ENCODE measurements at places on chromosomes 3 and 15.

DNA sequence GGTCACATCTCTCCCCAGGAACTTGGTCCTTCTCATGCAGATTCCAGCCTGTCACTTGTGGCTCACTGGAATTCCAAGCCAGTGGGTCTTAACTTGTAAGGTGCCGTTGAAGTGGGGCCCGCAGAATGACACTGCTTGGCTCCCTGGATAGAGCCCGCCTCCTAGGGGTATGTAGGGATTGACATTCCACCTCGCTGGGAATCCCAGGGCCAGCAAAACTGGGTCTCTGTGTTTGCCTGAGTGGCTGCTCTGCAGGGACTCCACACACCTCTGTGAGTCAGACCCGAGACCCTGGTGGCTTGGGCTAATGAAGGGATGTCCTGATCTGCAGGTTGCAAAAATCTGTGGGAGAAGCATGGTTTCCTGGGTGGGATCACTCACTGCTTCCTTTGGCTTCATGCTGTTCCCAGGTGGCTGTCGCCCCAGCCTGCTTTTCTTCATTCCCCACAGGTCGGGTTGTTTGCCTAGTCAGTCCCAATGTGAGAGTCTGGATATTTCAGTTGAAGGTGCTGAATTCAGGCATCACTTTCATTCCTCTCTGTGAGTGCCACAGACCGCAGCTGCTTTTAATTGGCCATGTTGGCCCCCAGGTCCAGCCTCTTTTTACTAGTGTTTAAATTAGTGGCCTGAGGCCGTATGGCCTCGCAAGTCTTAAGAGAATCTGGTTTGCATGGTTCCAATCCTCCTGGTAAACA, 156.0 kb upstream of the TRIM42 start:
- DNase-seq = no peak

- DNase-seq = peak; percentile 85
Measured at GRCh38 chr3:11335056-11335608, 62.9 kb downstream of the ATG7 start.

DNA sequence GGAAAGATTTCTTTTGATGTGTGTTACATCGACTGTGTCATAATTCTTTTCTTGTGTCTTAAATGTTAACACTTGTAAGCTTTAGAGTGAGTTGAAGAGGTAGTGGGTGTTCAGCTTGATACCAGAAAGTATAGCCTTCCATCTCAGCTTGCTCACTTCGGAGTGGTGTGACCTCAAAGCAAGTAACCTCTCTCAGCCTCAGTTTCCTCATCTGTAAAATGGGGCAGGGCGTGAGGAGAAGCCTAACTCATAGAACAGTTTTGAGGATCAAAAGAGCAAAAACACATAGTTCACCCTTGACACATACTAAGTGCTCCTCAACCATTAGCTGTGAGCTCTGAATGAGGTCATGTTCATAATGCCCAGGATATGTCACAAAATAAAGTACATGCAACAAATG, 434.8 kb upstream of the PROK2 start:
- no peak for DNase-seq

GRCh38 chr15:68781217-68781616, 39.5 kb downstream of the ANP32A start:
- peak; percentile 52 for DNase-seq

DNA sequence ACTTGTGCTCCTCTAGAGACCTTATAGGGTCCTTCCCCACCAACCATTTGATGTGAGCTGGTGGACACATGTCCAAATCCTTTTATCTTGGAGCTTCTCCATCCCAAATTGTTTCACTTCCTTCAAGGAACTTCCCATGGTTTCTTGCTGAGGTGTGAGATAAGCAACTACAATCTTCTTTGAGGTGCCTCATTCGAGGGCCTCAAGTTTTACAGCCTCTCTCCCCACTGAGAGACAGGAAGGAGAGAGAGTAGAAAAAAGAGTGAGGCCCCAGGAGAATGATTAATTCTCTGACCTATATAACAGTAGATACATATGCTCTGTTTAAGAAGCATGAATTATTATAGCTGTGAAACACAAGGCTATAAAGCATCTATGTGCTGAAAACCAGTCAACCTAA, 70.5 kb downstream of the SUMF1 start:
- DNase-seq = no peak

GRCh38 chr15:93305306-93305705, 216.3 kb upstream of the RGMA start:
- DNase-seq = no peak

- no peak for DNase-seq
Measured at GRCh38 chr15:48324949-48325348, 6.3 kb upstream of the DUT start.

GRCh38 chr3:126355251-126355650, 2.0 kb downstream of the KLF15 start:
- DNase-seq = no peak

GRCh38 chr3:119352863-119353527, 58.8 kb downstream of the ARHGAP31 start:
- DNase-seq = peak; percentile 79

DNA sequence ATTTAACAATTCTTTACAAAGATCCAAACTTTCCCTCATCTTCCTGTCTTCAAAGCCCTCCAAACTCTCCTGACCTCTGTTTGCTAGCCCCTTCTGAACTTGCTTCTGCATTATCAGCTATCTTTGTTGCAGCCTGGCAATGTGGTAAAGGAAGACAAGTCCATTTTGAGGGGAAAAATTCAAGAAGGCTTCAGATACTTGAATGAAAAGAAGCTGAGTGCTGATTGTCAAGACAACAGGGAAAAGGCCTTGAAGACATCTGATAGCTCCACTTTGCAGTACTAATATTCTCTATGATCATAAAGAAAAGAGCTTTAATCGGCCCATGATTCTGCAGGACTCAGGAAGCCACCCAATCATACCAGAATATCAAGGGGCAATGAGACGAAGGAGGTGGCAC, 91.8 kb downstream of the LMLN start:
- peak; percentile 57 for DNase-seq

- no peak for DNase-seq
Measured at GRCh38 chr15:80773122-80773551, 6.0 kb upstream of the CEMIP start.

GRCh38 chr3:30077746-30078145, 528.7 kb upstream of the TGFBR2 start:
- no peak for DNase-seq

DNA sequence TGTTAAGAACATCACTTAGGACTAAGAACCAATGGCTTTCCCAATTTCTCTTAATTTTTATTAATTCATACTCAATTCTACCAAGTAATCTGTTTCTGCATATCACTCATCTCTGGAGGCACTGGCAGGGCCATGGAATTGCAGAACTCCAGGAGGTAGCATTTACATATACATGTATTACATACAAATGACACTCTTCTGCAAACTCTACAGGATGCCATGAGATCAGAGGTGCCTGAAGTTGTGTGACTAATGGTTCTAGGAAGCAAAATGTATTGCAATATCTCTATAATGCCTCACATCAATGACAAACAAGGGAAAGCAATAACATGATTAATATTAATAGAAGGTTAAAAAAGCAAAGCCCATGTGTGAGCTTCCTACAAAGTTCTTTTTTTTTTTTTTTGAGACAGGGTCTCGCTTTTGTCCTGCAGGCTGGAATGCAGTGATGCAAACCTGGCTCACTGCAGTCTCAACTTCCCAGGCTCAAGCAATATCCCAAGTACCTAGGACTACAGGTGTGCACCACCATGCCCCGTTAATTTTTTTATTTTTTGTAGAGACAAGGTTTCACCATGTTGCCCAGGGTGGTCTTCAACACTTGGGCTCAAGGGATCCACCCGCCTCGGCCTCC, 33.0 kb downstream of the DENND6A start:
- no peak for DNase-seq

DNA sequence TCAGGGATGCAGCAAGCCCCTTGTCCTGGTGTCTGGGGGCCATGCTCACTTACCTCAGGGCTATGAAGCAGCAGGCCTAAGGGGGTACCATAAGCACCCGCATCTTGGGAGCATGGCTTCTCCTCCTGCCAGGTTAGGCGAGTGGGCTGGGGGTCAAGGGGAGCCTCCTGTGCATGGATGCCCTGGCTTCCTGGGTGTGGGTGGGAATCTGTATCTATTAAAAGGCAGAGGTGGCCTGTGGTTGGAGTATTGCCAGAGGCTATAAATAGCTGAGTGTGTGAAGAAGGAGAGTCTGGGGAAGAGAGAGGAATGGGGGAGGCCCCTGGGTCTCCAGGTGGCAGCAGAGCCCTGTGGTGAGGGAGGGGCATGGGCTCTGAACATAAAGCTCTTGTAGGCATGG, 19.5 kb downstream of the ACVR2B start:
- DNase-seq = no peak

GRCh38 chr15:78739996-78740903, 71.0 kb downstream of the ADAMTS7 start:
- peak; percentile 93 for DNase-seq

DNA sequence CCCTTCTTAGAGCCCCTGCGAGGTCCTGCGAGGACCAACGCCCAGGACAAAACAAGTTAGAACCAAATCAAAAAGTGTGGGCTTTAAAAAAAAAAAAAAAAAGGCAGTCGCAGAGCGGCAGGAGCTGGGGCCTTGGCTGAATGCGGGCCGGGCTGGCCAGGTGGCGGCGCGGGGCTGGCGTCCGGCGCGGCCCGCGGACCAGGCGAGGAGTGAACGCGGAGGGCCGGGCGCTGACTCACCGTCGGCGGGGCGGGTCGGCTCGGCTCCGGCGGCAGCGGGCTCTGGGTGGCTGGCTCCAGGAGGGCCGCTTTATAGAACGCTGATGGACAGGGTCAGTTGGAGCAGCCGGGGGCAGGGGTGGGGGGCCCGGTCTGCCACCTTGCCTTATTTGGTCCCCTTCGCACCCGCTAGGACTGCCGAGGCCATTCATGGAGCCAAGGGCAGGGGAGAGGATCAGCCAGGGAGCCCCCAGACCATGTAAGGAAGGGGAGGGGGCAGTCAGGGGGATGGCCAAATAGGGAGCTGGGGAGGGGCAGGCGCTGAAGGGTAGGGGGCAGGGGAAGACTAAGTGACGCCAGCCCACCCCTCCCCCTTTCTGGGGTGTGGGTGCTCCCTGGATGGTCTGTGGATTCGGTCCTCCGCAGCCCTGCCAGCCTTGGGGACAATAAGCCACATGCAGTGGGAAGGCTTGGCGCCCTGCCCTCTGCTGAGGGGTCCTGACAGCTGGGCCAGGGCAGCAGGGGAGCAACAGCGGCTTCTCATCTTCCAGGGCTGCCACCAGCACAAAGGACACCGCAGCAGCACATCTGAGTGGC, at the start of gene ACTC1:
Gene ACTC1 (minus strand): TSS at position 283 of the 815 bp plus-strand sequence. CDS start 741 bp downstream, outside the sequence.
- DNase-seq = peak; percentile 26

- DNase-seq = peak; percentile 39
Measured at GRCh38 chr15:70362886-70363285, 265.2 kb upstream of the TLE3 start.

DNA sequence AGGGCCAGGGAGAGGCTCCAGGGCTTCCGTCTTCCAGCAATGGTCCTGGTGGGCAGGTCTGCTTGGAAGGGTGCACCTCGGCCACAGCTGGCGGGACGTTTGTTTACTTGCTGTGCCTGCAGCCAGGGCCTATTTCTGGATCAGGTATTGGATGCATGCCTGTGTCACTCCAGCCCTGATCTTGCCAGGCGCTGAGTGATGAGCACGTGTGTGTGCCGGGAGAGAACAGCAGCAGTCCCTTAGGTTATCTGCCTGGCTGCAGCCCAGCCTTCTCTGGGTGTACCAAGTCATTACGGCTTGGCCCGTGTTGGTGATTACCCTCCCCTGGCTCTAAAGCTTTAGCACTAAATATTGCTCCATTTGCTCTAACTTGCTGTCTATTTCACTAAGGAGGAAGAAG, 14.9 kb downstream of the CCDC32 start:
- no peak for DNase-seq

DNA sequence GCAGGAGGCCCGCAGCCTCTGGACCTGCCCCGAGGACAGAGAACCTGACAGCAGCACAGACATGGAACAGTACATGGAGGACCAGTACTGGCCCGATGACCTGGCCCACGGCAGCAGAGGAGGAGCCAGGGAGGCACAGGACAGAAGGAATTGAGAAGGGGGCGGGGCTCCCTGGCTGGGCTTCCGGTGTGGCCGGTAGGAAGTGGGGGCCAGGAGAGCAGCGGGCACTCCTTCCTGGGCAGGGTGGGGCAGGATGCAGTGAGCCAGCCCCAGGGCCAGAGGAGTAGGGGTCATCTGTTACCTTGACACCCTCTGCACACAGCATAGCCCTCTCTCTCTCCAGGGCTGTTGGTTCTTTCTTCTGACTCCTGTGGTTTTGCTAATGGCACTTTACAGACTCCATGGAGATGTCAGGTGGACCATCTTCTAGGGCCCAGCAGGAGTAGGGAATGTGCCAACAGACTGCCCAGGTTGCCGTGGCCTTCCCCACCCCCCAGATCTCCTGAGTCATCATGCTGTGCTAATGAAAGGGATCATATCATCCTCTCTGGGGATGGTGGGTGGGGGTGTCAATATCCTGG, 8.6 kb upstream of the ISG20 start:
- DNase-seq = no peak

GRCh38 chr15:64311566-64311965, 44.4 kb downstream of the CSNK1G1 start:
- no peak for DNase-seq

GRCh38 chr3:4561661-4562060, 68.5 kb downstream of the ITPR1 start:
- no peak for DNase-seq

DNA sequence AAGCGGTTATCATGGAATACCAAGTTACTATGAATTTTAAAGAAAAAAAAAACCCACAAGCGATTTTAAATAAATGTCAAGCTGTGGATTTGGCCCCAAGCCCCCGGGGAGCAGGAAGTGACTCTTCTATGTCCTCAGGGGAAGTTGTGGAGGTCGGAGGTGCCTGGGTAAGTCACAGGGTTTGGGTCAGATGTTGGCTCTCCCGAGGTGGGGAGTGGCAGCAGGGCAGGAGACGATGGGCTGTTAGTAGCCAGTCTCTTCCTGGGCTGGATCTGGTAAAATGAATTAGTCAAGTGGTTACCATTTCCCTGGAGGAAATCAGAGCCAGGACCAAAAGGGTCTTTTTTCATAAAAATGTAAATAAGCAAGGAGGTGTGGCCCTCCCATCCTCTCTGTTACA, 316.7 kb downstream of the TLE3 start:
- no peak for DNase-seq

- peak; percentile 65 for DNase-seq
Measured at GRCh38 chr3:13015286-13016082, 57.7 kb downstream of the IQSEC1 start.

- peak; percentile 32 for DNase-seq
Measured at GRCh38 chr15:72271895-72272212, 500 bp downstream of the PARP6 start.

GRCh38 chr15:69613182-69613581, 160.6 kb downstream of the RPLP1 start:
- DNase-seq = no peak

- no peak for DNase-seq
Measured at GRCh38 chr15:101528108-101528916, 38.8 kb upstream of the PCSK6 start.

DNA sequence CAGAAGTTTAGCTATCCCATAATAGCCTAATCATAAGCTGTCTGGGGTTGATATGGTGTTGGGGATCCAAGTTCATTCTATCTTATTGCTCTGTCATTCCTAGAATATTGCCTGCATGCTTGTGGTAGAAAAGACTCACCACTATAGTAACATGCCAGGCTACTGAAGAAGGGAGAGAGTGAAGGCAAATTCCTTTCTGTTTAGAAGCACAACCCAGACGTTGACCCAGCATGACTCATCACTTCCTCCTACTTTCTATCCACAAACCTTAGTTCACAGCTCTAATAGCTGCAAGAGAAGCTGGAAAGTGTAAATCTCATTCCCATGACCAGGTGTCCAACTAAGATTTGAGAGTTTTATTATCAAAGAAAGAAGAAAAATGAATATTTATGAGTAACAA, 57.8 kb upstream of the NMD3 start:
- peak; percentile 53 for DNase-seq

Measured in hematopoietic multipotent progenitor cell treated with erythropoietin and hydrocortisone succinate and interleukin-3 and kit ligand, for 4 days (in vitro differentiated cells).